ENCODE measurements at places on chromosomes 2 and 18.
A peak's percentile ranks its signal among the peaks of the same experiment; 100 is the strongest.

- DNase-seq: peak; percentile 83
Observed at GRCh38 chr2:100580367-100581276, 17.8 kb downstream of the PDCL3 start.

GRCh38 chr2:226888971-226889370 lies 53.1 kb downstream of the RHBDD1 start:
- DNase-seq: no peak

DNA sequence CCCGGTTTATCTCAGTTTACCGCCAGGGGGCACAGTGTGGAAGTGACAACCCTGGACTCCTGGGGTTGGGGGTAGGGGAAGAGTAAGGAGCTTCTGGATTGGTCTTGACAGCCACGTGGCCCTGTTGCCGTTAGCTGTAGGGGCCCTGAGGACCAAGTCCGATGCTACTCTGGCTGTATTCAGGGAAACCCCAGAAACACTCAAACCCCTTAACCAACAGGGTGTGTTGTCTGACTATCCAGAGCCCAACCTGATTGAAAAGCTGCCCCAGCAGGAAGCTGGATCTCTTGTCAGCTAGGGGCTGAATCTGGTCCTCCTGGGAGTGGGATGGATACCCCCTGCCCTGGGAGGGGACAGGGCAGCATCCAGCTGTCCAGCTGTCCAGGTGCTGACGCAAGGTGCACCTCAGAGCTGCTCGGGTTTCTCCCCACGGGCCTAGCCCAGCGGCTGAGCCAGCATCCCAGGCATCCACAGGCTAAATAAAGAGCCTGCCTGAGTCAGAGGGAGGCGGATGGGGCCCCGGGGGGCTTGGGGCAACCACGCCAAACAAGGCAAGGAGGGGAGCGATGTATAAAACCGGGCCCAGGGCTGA lies 3.1 kb upstream of the GMPPA start:
- DNase-seq: peak; percentile 61

DNA sequence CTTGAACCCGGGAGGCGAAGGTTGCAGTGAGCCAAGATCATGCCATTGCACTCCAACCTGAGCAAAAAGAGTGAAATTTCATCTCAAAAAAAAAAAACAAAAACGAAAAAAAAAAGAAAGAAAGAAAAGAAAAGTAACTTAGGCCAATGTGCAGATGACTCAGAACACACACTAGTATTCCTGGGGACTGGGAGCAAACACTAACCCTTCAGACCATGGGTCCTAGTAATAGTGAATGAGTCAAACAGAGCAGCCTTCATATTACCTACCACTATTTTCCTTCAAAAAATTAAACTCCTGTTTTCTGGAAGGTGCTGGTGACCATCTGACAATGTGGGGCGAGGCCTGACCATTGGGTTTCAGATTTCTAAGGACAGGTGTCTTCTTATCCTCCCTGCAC lies 253.4 kb downstream of the PIEZO2 start:
- DNase-seq: no peak

- DNase-seq: no peak
Observed at GRCh38 chr2:222730366-222730999, 59.0 kb downstream of the MOGAT1 start.
